ENCODE measurements at places on chromosomes 3 and 15.

DNA sequence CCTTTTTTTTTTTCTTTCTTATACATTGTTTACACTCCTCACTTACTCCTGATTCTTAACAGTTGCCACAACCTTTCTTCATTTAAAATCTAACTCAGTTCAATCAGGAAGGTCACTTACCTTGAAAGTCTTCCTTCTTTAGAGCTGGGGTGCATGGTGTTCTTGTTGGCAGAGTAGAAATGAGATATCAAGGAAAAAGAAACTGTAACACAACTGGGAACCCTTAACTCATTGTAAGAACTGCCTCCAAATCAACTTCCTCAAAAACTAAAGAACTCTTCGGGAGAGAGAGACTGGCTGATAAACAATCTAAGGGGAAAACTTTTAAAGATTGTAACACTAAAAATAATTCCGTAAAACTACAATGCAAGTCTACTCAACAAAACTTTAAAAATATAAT lies 1.4 kb upstream of the APPL1 start:
- DNase-seq = no peak

DNA sequence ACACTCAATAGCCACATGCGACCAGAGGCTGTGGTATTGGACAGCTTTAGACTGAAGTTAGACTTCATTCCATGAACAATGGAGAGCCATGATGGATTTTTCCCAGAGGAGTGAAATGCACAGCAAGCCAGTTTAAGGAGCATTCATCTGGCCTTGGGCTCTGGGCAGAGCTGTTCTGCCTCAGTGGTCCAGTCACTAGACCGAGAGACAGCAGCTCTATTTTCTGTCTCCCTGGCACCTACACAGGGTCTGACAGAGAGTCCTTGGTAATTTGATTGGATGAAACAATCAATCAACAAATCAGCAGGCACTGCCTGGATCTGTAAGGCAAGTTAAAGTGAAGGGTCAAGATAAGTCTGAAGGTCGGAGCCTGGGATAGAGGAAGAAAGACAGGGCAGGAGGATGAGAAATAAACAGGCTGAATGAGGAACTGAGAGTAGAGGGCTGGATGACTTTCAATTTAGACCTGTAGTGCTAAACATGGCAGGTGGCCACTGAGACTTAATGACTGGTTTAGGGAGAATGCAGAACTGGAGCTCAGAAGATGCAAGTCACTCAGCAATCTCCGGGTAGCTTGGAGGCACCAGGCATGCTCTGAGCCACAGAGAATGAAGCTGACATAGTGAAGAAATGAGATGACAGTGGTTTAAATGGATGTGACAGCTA lies 98.5 kb upstream of the SLC25A36 start:
- no peak for DNase-seq

DNA sequence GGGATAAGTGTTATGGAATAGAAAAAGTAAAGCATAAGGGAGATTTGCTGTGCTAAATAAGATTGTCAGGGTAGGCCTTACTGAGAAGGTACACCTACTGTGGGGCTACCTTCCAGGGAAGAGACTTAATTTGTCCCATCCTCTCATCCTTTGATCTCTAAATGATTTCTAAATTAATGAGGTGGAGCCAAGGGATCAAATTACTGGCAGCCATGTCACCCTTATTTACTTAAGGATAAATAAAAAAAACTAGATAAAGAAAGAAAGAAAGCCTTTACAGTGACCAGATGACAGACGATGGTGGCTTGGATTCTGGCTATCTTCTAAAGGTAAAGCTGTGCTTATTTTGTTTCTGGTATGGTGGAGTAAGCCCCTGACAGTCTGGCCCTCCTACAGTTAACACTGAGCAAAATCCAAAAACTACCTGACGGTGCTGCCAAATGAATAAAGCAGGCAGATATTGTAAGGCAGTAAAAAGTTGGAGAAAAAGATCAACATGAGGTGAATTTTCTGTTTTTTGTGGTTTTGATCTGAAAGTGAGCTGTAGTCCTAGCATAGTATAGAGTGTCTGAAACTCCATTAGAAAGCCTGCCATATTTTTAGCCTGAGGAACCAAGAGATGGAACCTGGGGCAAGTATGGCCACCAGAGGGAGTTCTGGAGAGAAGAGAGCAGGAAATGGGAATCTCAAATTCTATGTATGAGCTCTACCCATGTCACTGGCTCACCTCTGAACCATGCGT lies 285.1 kb upstream of the MANF start:
- DNase-seq = no peak

- peak; percentile 74 for DNase-seq
Measured at GRCh38 chr15:81133782-81134461, at the start of gene CFAP161. CFAP161 (plus strand) TSS chr15:81134270; CDS start chr15:81134330, 60 bp downstream.

DNA sequence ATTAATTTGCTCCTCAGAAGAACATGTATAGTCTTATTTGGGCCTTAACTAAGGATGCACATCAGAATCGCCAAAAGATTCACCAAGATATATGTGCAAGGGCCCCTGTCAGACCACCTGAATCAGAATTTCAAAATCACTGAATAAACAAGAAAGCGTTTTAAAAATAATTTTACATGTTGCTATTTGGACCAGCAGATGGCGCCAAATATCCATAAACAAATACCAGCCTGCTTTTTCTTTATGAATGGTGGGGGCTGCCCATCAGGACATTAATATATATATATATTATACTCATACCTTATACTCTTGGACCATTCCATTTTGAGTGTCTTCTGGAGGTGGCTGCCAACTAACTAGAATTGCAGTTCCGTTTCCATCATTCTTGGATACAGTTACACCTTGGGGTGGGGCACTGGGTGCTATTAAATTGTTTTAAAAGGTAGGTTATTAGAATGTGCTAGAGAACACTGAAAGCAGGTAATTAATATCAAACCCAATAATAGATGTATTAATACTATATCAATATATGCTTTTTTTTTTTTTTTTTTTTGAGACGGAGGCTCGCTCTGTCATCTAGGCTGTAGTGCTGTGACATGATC lies 1108.3 kb downstream of the ROBO1 start:
- DNase-seq = peak; percentile 45

DNA sequence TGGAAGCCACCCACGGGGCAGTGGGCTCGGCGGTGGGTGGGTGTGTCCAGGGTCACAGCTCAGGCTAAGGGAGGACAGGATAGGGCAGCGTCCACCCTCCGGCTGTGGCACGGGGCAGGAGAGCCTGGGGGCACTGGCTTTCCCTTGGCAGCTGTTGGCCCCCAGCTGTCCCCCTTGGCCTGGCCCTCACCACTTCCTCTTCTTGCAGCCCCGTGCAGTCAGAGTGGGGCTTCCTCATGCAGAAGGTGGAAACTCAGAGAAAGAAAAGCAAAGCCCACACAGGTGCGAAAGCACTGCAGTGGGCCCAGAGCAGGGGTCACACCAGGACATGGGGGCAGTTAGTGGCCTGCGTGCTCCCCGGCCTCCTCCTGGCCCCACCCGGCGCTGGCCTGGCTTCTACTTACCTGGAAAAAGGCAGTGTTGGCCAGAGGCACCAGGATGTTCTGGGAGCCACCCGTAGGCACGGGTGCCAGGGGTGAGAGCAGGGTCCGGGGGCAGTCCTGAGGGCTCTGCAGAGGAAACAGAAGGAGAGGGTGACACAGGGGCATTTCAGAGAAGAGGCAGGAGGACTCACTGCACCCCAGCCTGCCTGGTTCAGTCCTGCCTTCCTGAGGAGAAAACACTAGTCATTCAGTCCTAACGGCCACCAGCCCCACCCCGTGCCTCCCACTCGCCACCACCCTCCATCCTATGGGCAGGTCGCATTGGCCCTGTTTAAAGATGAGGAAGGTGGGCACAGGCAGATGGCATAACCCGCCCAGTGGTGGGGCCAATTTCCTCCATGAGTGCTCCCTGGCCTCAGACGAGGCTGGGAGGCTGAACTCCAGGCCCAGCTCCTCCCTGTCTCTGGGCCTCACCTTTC lies 28.3 kb downstream of the PLXND1 start:
- DNase-seq = no peak

GRCh38 chr3:16877505-16877904 lies 7.2 kb upstream of the PLCL2 start:
- no peak for DNase-seq

DNA sequence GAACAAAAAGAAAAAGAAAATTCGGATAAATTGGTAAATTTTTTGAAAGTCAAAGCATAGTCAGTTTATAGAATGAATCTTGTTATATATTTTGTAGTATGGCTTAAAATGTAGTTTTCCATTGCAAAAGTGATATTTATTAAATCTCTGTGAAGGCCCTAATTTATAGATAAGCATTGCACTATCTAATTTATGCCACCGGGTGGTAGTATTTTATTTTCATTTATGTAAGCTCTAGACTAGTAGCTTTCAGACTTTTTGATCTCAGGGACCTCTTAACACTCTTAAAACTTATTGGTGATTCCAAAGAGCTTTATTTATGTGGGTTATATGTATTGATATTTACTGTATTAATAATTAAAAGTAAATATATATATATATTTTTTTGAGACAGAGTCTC lies 133.9 kb upstream of the LRRFIP2 start:
- no peak for DNase-seq

- no peak for DNase-seq
Measured at GRCh38 chr15:67025719-67026609, 39.4 kb upstream of the SMAD3 start.

- DNase-seq = no peak
Measured at GRCh38 chr3:18442756-18443664, 17.9 kb upstream of the SATB1 start.

DNA sequence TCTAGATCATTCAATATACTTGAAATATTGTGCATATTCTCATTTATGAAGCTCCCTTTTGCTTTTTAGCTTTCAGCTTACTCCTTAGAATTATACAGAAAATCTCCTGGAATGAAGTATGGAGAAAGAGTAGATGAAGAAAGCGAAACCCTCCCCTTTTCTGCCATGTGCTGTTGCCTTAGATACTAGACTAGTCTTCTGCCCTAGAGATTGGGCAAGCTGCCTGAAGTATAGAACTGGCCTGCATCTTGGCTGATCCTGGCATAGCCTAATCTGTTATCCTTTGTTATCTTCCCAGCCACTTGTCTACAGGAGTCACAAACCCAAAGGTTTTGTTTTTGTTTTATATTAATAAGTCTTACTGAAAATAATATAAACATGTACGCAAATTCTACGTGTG lies 138.8 kb downstream of the RBPMS2 start:
- DNase-seq = no peak

GRCh38 chr15:52008698-52009434 lies 10.2 kb upstream of the MAPK6 start:
- no peak for DNase-seq

DNA sequence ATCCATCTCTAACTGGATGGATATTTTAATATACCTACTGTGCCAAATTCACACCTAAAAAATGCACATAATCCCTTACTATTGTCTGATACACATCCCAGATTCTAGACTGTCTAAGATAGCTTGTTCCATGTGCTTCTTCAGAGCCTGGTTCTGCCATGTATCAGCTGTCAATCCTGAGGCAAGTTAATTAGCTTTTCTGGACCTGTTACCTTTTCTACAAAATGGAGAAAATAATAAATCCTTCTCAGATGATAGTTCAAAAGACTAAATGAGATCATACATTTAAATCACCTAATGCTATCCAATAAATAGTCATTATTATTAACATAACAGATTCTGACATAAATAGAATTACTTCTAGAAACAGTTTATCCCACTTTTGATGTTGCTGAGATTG lies 66.1 kb downstream of the KBTBD12 start:
- no peak for DNase-seq

DNA sequence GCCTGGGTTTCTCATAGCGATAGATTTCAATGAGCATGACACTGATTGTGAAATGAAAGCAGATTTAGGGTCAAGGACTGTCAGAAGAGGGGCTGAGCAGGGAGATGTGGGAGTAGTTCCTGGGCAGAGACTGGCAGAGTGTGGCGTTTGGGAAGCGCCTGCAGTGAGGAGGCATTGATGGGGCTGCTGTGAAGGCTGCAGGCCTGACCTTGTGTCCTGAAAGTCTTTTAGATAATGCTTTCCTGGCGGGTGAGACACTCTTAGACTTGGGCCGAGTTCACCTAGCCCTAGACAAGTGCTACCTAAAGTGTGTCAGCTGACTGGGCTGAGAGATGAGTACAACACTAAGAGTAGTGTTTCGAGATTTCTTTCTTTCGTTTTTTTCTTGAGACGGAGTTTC lies 20.7 kb downstream of the USP13 start:
- DNase-seq = no peak

DNA sequence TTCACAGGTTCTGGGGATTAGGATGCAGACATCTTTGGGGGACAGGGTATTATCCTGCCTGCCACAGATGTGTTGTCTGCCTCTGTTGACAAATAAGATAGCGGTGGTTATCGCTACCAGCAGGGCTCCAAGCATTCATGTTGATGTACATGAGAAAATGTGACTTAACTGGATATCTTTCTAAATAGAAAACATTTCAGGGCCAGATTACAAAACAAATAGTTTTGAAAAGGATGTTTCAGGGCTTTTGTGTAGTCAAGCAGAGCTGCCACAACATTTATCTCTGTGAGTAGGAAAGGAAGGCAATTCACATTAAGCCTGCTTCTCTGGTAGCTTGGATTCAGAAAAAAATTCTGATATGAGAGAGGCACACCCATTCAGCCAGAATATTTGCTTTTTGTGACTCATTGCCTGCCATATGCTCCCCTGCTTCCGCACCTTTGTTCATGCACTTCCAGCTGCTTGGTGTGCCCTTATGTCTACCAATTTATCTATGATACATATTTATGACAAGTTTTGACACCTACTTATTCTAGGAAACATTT lies 22.8 kb downstream of the PLS1 start:
- no peak for DNase-seq

DNA sequence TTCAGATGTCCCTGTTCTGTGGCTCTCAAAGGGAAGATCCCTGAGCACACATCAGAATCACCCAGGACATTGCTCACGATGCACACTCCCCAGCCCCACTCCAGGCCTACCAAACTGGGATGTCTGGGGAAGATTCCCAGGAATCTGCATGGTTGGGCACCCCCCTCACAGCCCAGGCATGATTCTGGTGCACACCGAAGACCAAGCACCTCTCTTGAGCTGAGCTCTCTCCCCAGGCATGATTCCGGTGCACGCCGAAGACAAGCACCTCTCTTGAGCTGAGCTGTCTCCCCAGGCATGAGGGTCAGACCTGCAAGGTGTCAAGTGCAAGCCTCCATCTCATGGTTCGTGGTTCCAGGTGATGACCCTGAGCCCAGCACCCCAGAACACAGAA lies 112.2 kb upstream of the MEF2A start:
- DNase-seq = no peak

GRCh38 chr15:27418726-27419125 lies 447.7 kb downstream of the GABRG3 start:
- peak; percentile 11 for DNase-seq

- no peak for DNase-seq
Measured at GRCh38 chr3:187739094-187739560, 6.1 kb downstream of the BCL6 start.

DNA sequence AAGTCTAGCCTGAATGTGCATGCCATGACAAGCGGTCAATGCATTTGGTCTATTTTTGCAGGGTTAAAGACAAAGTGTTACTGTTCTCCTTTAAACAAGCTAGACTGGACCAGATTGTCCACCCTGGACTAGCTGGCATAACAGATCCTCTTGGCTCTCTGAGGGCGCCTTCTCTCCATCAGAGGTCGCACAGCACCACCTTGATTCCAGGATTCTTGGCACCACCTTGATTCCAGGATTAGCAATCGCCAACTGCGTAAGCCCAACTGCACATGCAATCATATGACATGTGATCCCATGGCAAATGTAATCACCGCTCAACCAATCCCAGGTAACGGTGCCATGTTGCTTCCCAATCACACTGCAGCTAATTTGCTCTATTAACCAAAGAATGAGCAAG lies 98.6 kb downstream of the OXNAD1 start:
- no peak for DNase-seq
